Cerebellar nuclear complex (tissue), 1 donor: ENCODE measurements at places on chromosomes 13 and 19.

GRCh38 chr13:79401259-79402070 is 4.6 kb downstream of the RBM26 start:
- no peak for DNase-seq

DNA sequence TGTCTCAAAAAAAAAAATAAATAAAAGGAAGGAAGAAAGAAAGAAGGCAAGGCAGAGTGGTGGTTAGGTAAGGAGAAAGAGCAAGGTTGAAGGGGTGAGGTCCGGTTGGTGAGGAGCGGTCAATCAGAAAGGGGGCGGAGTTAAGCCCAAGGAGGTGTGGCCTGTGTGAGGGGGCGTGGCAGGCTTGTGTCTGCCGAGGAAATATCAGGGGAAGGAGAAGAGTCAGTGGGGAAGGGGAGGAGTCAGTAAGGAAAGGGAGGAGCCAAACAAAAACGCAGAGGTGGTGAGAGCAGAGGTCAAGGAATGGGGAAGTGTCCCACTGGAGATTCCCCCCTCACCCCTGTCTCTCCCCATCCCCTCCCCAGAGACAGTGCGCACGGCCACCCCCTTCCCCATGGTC is 5.9 kb downstream of the CACNG7 start:
- no peak for DNase-seq

GRCh38 chr19:38736413-38737280 is 7.6 kb downstream of the CAPN12 start:
- DNase-seq: no peak

GRCh38 chr19:3548606-3549005 is 8.8 kb downstream of the MFSD12 start:
- no peak for DNase-seq

DNA sequence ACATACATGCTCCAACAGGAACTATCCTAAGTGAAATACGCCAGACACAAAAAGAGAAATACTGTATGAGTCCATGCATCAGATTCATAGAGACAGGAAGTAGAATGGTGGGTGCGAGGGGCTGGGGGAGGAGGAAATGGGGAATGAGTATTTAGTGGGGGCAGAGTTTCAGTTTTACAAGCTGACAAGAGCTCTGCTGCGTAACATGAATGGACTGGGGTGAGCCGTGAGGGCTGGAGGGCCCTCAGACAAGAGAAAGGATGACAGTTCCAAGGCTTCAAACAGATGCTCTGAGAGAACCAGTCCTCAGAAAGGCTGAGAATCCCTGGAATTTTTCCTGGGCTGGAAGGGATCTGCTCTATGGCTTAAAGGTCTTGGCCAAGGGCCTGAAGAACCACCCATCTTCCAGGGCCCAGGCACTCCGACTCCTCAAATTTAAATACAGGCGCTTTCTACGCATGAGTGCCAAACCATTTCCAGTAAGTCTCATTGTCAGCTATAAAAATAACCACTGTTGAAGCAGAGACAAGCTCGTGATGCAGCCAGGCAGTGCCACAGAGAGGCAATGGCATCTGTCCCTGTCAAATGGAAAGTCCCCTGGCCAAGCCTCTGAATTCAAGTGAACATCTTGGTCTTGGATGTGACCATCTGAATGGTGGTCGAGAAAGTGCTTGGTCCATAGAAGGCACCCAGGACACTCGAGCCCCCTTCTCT is 17.5 kb downstream of the KLF2 start:
- no peak for DNase-seq

DNA sequence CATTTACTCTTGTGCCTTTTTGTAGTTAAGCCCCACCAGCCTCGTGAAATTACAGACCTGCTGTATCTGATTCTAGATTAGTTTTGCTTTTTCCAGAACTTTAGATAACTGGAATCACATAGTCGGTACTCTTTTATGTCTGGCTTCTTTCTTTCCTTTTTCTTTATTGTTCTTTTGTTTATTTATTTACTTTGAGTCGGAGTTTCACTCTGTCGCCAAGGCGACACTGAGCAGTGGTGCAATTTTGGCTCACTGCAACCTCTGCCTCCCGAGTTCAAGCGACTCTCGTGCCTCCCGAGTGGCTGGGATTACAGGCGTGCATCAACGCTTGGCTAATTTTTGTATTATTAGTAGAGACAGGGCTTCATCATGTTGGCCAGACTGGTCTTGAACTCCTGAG is 6.0 kb upstream of the NCCRP1 start:
- DNase-seq: no peak

GRCh38 chr19:39539165-39539517 is 820 bp downstream of the EID2 start:
- no peak for DNase-seq

GRCh38 chr19:55119053-55119452 is 1.6 kb upstream of the PPP1R12C start:
- no peak for DNase-seq

- DNase-seq: no peak
These were observed 94.1 kb downstream of the ATP11A start for GRCh38 chr13:112783978-112784371.

DNA sequence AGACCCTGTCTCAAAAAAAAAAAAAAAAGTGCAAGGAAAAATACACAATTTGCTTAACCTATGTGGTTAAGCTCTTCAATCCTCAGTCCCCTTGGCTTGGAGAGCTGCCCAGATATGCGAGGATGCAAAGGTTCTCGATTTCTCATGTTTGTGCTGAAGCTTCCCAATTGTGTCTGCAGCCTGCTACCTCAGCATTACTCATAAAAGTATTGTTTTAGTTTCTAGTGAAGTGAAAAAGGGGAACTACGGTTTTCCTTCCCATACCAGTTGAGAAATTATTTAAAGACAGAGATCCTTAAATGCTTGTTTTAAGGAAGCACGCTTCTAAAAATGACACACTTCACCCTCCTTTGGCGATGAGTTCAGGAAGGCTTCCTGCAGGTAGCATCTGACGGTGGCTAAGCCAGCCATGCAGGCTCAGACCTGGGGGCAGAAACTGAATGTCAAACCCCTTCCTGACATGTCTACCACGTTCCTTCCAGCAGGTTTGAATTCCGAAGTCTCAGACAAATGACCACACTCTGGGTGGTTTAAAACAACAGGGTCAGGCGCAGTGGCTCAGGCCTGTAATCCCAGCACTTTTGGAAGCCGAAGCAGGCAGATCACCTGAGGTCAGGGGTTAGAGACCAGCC is 47.9 kb downstream of the RUBCNL start:
- DNase-seq: no peak

GRCh38 chr19:29370276-29370675 is 155.5 kb upstream of the VSTM2B start:
- DNase-seq: no peak

DNA sequence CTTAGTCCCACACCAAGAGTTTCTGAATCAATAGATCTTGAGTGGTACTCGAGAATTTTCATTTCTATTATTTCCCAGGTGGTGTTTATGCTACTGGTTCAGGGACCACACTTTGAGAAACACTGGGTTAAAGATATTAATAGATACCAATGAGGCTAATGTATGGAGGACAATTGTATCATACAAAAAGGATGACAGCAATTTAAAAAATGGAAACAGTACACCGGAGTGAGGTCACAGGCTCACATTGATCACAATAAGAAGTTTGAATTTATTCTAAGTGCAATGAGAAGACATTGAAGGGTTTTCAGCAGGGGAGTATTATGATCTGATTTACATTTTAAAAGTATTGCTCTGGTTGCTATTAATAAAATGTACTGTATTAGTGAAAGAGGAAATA is 488.3 kb downstream of the PCDH17 start:
- no peak for DNase-seq

GRCh38 chr13:51980908-51981307 is 30.3 kb downstream of the ATP7B start:
- no peak for DNase-seq
